Stimulated activated naive B cell treated with anti-CD40 and anti-IgM and Interleukin-4, amounts not matched to agents 10 μg/mL and 1 μg/mL and 100 μg/mL, for 72 hours (primary cell): ENCODE measurements at places on chromosomes 3 and 15.

DNA sequence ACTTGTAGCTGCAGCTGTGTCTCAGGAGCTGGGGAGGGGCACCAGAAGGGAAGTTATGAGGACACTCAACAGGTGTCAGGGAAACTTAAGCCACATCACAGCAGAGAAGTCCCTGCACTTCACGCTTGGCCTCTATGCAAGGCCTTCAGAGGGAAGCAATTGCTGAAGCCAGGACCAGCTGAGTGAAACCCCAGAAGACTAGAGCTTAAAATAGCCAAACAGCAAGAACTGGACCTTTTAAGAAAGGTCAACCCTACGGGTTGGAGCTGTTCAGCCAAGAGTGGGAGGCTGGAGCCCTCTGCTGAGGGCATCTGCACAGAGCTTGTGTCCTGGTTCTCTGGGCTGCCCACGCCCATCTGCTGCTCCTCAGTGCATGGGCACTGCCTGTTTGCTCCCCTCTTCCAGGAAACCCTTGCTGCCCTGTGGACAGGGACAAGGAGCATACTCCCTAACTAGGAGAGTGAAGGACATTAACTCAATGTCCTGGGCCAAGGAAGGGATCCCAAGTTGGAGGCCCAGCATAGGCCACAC lies 3.9 kb upstream of the GRAMD2A start:
- peak; percentile 46 for DNase-seq

DNA sequence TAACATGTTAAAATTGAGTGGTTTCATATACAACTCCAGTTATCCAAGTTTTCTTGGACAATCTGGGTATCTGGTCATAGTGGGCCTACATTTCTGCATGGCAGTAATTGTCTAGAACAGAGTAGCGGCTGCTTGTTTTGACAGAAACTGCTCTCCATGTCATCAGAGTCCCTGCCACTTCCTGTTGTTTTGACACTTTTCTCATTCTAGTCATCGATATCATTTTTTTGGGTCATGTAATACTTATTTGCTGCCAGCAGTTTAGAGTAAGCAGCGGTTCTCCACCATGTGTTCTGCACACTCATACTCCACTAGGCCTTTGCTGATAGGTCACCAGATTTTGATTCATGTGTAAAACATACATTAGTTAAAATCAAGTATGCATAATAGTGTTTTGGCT lies 81.5 kb downstream of the SLC25A26 start:
- DNase-seq: no peak

DNA sequence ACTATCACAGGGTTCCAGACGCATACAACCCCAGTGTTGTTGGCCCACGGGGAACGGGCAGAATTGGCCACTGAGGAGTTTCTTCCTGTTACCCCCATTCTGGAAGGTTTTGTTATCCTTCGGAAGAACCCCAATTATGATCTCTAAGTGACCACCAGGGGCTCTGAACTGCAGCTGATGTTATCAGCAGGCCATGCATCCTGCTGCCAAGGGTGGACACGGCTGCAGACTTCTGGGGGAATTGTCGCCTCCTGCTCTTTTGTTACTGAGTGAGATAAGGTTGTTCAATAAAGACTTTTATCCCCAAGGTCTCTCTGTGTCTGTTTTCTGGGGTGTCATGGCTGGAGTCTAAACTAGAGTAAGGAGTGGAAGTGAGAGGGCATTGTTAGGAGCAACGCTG lies 5.7 kb upstream of the EIF4G1 start:
- no peak for DNase-seq

DNA sequence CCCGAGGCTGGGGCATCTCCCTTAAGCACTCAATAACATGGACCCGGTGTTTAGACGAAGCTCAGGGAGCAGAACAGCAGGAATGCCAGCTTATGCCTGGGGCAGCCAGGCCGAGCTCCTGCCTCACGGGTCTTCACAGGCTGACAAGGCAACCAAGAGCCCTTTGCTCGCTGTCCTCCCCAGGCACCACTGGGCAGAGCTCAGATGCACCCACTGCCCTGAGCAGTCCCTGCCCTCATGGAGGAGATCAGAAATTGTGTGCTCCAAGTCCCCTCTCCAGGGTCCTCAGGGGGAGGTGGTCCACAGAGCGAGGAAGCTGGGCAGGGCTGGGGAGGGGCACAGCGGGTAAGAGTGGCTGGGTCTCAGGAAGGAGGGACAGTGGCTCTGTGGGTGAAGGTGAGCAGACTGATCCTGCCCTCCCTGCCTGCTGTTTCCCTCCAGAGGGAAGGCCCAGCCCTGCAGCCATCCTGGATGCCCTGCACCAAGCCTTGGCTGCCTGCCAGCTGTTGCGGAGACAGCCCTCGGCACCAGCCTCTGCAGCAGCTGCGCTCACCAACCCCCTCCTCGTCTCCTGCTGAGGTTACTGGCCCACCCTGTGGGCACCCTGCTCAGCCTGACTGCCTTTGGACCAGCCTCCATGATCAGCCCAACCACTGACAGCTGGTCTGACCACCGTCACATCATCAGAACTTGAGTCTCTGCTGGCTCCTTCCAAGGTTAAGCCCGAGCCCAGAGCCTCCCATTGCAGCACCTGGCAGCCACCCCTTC lies 21.1 kb upstream of the GP9 start:
- DNase-seq: no peak

- DNase-seq: no peak
Observed at GRCh38 chr3:121064121-121064520, 156.1 kb downstream of the STXBP5L start.

DNA sequence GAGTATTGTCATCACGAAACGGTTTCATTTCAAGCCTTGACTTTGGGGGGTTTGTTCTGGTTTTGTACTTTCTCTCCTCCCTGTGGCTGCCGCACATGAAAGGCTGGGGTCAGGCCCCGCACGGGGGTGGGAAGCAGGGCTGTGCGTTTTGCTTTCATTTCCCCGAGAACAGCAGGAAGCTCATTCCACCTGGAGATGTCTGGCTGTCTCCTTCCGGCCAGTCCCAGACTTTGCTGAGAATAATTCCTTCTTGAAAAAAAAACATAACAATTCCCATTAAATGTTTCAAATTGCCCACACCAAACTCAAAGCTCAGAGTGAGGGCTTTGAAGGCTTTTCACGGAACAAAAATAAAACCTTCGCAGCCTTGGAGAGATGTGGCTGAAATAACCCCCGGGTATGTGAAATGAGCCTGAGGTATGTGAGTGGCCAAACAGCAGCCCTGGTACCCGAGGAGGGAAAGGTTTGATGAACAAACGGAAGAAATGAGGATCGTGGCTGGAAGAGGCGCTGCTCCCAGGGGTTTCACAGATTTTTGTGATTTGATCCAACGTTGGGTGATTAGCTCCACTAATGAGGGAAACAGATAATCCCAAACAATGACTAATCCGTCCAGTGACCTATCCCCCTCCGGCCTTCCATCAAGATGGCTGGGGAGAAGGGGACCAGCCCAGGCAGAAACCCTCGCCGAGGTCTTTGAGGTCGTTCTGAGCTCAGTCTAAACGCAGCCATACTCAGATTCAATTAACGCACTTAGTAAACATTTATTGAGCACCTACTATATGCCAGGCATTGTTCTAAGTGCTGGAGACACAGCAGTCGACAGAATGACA lies 126.9 kb upstream of the MEF2A start:
- no peak for DNase-seq

DNA sequence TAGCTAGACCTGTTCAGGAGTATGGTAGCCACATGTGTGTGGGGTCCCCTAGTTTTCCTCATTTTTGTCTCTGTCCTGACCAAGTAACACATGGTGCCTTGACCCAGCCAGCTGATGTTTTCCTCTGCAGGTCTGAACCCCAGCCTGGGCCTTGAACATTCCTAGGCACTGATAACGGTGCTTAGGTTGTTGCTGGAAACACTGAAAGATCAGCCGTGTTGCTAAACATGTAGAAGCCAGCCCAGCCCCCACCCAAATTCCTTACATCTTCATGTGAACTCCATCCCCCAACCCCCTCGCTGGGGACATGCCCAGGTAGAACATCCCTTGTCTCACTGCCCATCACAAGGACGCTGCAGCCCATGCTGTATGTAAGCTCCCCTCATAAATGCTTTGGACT lies 18.7 kb downstream of the RTP3 start:
- no peak for DNase-seq

DNA sequence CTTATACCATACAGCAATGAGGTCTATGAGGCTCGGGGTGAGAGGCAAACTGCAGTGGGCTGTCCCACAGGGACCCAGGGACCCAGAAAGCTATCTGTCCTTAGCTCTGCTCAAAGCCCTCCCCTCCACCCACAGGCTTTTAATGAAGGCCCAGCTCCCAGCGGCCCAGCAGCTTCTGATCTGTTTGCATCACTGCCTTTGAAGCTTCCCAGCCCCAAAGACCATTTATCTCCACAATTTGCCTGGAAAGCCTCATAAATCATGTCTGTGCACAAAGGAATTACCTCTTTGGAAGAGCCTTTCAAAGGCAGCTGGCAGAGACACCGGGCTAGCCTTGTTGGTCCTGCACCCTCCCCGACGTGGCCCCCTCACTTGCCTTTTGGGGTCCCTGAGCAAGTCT lies 123.9 kb downstream of the RAB11A start:
- no peak for DNase-seq

GRCh38 chr3:126721246-126721645 lies 17.2 kb downstream of the CHCHD6 start:
- DNase-seq: no peak

DNA sequence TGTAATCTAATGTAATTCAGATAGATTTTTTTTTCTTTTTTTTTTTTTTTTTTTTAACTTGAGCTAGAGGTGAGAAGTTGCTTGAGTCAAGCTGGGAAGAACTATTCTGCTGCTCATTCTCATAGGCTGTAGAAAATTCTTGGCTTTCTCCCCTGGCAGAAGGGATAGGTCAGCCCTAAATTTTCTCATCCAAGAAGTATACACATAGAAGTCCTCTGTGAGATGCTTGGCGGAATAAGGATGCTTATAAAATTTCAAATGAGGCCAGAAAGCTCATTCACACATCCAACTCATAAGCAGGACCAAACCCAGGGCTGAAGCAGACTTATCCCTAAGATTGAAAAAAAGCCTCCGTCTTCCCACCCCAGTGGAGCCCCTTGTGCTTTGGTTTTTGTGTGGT lies 572.5 kb downstream of the SQOR start:
- DNase-seq: no peak

GRCh38 chr3:132344666-132345280 lies 27.6 kb downstream of the ACP3 start:
- no peak for DNase-seq

- DNase-seq: no peak
Observed at GRCh38 chr15:55993804-55994560, 570 bp upstream of the NEDD4 start.

DNA sequence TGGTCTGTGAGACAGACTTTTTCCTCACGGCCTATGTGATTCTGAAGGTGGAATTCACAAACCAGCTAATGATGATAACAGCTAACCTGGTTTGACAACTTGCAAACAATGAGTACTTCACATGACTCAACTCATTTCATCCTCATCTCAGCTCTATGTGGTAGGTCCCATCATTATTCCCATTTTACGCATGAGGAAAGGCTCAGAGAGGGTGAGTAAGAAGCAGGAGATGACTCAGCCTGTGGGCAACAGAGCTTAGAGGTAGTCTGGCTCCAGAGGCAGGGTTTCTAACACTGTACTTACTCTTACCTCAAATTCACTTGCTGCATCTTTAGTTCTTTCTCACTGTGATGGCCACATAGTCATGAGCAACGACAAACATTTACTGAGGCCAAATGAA lies 25.8 kb upstream of the PSMD6 start:
- DNase-seq: no peak

- no peak for DNase-seq
Observed at GRCh38 chr15:46456456-46456855, 821.6 kb downstream of the SQOR start.

DNA sequence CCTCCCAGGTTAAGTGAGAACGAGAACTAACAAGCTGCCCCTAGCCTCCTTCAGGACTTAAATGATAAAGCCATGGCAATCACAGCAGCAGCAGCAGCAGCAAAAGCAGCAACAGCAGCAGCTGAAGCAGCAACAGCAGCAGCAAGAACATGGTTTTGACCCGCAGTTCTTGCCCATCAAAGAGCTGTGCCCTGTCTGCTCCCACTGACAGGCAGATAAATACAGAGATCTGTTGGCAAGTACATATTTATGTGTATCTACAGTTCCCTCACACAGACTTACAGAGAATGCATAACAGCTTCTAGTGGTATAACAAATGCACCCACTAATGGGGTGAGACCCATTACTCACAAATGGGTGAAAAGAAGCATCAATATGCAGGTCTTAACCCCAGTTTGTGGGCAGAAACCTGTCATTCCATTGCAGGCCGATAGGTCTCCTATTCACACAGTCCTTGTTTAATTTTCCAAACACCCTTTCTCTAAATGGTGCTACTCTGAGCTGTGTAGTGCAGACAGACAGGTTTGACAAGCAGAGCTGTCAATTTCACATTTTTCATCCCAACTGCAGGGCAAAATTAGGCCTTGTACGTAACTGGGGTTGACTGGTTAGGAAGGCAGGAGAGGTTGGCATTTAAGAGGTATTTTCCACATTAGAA lies 316.3 kb downstream of the TIGIT start:
- DNase-seq: no peak

GRCh38 chr3:120013481-120013880 lies 80.8 kb downstream of the GSK3B start:
- no peak for DNase-seq

DNA sequence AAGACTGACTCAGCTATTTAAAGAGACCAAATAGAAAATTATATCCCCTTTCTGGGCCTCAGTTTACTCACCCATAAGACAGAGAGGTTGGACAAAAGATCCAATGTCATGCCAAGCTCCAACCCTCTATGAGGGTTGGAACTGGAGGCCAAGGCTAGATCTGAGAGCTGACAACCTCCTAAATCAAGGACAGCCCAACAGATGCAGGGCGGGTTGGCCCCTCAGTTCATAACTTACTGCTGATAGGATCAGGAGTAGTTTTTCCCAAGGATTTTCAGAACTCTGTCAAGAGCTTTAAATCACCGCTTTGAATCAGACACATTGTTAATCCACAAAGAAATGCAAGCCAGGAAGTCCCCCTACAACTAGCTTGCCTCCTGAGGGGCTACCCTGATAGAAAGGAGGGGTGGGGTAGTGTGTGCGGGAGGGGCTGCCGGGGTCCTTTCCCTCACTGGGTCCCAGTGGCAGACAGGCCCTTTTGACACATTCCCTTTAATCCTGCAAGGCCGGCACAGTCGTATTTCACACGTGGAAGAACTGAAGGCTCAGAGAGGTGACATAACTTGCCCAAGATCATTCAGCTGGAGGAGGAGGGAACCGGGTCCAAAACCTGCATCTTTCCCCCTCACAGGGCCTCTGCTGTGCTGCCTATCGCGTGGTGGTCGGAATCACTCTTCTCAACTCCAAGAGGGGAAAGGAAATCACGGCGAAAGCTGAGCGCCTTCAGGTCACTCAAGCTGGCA lies 21.4 kb downstream of the BMF start:
- no peak for DNase-seq

- no peak for DNase-seq
Observed at GRCh38 chr3:87733671-87734367, 325.0 kb downstream of the CGGBP1 start.

DNA sequence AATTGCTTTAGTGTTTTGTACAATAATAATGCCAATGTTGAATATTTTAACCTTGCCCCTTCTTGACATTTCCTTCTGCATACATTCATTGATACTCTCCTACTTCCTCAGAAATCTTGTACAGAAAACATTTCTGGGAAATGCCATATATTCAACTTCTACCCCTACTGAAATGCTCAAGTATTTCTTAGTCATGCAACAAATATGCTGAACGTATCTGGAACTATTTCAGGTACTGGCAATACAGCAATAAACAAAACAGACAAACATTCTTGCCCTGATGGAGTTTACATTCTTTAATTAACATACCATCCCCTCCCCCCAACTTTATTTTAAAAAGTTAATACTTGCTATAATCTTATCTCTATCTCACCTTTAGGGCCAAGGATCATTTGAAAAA lies 147.2 kb downstream of the STAG1 start:
- no peak for DNase-seq
